ENCODE measurements at places on chromosomes 4 and X.

- no peak for DNase-seq
Observed at GRCh38 chrX:69020316-69020715, 144.9 kb downstream of the PJA1 start.

DNA sequence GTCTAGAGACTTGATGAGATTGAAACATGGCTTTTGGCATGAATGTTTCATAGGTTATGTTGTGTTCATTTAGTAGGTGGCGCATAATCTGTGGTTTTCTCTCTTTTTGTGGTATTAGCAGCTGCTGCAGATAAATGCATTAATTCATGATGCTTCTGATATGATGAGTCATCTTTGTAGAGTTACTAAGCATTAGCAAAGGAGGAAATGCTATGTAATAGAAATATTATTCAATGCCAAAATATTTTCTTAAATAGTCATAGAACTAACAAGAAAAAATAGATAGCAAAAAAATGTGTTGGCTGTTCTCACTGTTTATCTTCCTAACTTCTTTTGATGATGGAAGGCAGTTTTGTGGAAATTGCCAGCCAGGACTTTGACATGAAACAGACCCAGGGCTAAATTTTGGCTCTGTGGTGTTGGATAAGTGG is 3.6 kb downstream of the ZXDB start:
- no peak for DNase-seq

DNA sequence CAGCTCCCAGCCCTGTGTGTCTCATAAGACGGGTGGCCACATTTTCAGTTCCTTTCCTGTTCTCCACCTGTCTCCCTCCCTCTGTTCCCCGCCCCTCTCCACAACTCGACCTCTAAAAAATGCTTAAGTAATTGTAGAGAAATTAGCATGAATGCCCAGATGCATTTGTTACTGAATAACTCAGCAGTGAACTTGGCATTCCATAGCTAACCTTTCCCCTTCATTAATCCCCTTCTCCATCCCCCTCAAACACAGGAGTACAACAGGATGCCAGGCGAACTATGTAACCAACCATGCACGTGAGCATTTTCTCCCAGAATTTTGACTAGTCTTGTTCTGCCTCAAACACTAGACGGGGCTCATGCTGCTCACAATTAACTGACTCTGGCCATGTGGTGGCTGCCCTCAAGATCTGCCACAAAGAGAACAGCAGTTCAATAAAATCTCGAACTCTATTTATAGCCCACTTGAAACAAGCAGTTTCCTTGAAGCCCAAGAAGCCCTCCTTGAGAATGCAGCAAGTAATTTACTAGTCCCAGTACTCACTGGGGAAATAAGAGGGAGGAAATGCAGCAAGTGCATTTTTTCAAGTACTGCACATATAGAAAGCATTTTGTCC is 351.2 kb downstream of the ARHGAP24 start:
- DNase-seq, result no peak

DNA sequence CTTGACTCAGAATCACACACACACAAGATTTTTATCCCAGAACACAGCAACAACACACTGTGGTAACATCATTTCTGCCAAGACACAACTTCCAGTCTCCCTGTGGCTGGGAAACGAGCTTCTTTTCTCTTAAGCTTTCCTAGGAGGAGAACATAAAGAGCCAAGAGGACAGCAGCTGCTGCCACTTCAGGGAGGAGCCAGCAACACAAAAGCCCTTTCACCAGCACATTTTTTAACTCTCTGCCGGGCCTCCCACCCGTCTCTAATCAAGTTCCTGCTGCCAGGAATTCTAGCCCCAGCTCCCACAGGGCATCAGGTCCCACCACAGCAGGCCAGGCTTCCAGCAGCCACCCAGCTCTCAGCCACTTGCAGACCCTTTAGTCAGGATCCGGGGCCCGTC is 22.4 kb downstream of the FAT1 start:
- peak; percentile 53 for DNase-seq

DNA sequence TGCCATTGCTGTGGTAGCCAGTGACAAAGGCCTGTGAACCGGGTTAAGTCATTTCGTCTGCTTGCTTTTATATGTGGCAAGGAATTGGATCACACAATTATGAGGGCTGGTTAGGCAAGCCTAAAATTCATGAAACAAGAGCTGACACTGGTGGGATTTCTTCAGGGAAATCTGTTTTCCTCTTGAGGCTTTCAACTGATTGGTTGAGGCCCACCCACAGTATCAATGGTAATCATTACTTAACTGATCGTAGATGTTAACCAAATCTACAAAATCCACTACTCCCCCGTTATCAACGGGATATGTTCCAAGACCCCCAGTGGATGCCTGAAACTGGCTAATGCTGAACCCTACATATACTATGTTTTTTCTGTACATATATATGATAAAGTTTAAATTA is 13.0 kb downstream of the RBMX2 start:
- no peak for DNase-seq

GRCh38 chr4:188005561-188005960 is 10.0 kb downstream of the ZFP42 start:
- DNase-seq, result no peak

DNA sequence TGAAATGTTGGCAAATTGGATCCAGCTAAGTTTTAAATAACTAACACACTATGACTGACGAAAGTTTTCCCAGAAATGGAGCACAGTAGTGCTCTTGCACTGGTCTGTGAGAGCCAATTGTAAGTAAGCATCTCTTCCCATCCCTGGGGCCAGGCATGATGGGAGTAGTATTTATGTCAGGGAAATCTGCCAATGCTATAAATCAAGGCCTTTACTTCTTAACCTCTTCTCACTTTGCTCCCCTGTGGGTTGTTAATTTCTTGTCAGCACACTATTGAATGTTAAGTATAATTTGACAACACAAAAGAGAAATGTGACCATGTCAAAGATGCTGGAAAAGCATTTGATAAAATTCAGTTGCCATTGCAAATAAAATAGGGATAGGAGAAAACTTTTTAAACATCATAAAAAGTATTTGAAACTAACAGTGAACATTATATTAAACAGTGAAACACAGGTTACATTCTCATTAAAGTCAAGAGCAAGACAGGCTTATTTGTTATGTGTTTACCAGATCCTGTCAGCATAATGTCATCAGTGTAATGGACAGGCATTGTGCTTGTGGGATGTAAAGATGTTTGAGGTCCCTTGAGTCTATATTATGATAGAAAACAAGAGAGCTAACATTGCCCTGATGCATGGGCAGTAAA is 5.0 kb downstream of the F8A1 start:
- DNase-seq, result no peak

GRCh38 chr4:73034896-73035295 is 34.6 kb downstream of the COX18 start:
- no peak for DNase-seq

GRCh38 chr4:174860588-174860987 is 31.5 kb upstream of the GLRA3 start:
- DNase-seq, result no peak

DNA sequence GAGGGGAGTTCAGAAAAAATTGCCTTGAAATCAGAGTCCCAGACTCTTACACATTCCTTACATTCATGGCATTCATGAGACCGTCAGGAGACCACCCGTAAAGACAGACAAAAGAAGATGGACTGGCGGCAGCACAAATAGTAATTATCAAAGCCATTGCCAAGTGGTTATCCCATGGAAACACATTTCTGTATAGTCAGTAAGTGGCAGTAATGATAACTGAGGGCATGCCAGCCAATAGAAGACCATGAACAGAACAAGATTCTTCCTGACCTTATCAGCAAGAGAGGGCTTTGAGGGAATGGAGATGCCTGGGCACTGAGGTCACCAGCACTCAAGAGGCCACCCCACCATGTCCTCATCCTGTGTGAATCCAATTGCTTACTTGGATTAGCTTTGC is 121.7 kb upstream of the HCCS start:
- no peak for DNase-seq

- no peak for DNase-seq
Observed at GRCh38 chrX:105820247-105820646, 2.1 kb upstream of the NRK start.

DNA sequence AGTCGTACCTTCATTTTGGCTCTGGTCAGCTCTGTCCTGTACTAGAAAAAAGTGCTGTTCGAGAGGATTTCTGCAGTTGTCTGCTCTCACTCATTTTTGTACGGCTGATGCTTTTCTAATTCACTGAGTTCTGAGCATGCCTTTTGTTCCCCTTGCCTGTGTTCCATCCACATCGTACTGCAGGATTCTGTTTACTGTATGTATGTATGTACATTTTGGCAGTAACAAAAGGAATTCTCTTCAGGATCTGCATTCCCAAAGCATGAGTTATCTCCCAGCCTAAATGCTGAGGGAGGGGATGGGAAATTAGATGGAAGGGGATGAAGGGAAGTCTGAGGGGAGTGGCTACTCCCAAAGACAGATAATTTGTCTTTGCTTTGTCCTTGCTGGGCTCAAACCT is 87.6 kb downstream of the GBA3 start:
- DNase-seq, result no peak

DNA sequence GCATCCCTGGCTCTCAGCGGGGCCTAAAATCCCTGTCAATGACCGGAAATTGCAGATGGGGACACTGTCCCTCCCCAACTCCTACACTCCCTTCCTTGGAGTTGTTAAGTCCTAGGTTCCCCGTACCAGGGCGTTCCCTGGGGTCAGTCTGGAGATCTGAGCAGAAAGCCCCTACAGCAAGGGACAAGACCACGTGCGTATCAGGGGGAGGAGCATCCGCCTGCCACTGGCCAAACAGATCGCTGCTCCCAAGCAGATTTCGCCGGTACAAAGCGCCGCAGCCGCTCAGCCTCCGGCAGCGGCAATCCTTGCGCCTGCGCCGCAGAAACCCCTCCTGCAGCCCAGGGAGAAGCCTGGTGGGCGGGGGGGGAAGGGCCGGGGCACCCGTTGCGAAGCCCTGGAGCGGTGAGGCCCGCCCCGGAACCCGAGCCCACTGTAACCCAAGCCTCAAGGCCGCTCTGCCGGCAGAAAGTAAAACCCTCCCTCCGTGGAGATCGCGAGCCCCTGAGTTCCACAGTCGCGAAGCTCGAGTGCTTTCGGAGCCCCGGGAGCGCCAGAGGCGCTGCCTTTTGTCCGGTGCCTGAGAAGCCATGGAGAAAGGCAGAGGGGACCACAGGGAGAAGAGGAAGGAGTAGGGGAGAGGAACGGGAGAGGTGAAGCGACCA is 2.7 kb downstream of the CRMP1 start:
- no peak for DNase-seq

- no peak for DNase-seq
Observed at GRCh38 chrX:153519569-153520286, 2.3 kb downstream of the ATP2B3 start.

GRCh38 chr4:102469806-102470205 is 31.4 kb upstream of the NFKB1 start:
- DNase-seq, result no peak

DNA sequence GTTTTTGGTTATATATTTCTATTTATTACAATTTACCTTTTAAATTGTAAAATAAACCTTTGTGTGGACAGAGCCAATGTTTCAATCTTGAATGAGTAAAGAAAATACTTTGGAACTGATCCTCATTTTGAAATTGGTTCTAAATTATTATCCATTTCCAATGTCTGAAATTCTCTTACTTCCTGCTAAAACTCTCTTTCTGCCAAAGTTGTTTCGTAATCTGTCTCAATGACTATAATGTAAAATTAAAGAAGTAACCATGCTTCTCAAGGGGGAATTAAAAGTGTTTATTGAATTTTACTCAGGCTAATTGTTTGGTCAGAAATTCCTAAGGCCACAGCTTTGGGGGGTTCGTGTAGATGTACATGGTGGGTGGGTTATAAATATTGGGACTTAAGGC is 34.8 kb downstream of the YIPF6 start:
- no peak for DNase-seq

GRCh38 chr4:121143131-121143530 is 21.0 kb downstream of the TNIP3 start:
- no peak for DNase-seq

GRCh38 chr4:628821-629635 is 3.7 kb downstream of the PDE6B start:
- peak; percentile 29 for DNase-seq

GRCh38 chr4:85474818-85475630 is at the start of gene ARHGAP24:
Gene ARHGAP24 (plus strand): TSS chr4:85475150.
- DNase-seq, result peak; percentile 93

GRCh38 chr4:89156174-89156914 is 45.0 kb downstream of the TIGD2 start:
- no peak for DNase-seq

DNA sequence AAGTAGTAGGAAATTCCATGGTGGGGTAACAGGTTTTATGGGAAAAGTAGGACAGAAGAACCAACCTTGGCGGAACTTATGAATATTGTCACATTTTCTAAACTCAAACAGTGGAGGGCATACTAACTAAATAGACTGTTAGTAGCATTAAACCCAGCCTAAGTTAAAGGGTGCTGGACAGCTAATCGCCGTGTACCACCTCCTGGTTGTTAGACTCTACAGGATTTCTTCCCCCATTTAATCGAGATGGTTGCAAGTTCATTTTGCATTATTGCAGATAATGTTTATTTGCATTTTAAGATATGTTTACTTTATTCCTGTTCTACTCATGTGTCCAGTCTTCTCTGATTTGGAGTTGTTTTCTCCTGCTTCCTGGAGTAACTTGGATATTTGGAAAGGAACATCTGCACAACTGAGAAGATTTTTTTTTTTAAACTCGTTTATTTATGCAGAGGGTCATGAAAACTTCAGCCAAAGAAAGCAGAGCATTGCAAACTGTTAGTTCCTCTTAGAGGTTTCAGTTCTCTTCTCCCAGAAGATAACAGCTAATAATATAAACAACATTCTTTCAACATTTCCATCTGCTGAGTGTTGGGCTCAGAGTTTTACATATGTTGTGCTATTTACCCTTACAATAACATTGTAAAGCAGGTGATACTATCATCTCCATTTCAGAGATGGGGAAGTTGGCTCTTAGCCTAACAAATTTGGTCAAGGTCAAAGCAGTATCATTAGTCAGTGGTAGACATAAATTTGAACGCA is 51.5 kb upstream of the TBC1D9 start:
- DNase-seq, result no peak

DNA sequence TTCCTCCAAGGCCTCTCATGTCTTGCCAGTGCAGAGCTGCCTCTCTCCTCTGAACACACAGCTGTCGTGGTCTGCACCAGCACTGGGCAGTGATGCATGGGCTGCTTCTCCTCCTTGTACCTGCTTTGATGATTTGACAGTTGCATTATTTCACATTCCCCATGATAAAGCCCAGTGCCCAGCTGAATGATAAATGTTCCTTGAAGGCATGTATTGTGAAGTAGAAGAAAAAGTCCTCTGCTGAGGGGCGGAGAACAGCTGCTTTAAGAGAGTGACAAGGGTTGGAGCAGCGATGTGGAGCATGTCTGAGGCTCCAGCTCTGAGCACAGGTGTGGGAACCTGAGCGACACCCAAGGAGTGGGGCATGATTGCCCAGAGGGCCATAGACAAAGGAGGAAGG is 21.1 kb upstream of the TRIM2 start:
- no peak for DNase-seq

- DNase-seq, result no peak
Observed at GRCh38 chr4:39933671-39934590, 43.8 kb downstream of the PDS5A start.

DNA sequence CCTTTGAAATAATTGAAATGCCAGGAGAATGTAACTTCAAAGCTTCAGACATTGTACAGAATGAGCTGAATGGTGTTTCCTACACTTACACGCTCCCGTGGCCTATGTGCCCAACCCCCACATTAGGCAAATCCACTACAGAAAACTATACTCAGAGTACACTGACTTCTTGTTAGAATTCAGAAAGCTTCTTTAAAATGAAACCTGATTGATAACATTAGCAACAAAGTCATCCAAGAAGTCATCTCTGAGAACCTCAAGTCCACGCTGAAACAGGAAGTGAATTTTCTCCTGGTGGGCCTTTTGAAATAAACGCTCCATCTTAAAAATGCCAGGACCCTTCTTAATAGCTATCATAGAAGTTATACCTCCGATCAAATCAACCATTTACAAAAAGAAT is 136.3 kb downstream of the TSPAN5 start:
- DNase-seq, result no peak
